ENCODE measurements at places on chromosomes 3 and 15.

DNA sequence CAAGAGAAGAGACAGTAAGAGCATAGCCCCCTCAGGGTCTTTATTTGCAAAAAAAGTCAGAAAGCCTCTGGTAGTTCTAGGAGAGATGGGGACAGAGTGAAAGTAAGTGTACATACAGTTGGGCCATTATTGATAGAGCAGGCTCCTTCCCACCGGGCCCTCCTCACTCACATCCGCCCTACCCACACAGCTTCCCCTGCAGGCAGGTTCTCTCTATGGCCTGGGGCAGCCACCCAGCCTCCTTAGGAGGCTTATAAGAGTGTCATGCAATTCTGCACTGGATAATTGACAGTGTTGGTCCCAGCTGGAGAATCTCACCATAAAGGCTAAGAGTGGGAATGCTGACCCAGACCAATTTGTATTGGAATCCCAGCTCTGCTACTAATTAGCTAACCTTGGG lies 49.5 kb downstream of the SLC30A4 start:
- DNase-seq: no peak

- DNase-seq: no peak
Observed at GRCh38 chr3:102727340-102727739, 292.5 kb downstream of the ZPLD1 start.

DNA sequence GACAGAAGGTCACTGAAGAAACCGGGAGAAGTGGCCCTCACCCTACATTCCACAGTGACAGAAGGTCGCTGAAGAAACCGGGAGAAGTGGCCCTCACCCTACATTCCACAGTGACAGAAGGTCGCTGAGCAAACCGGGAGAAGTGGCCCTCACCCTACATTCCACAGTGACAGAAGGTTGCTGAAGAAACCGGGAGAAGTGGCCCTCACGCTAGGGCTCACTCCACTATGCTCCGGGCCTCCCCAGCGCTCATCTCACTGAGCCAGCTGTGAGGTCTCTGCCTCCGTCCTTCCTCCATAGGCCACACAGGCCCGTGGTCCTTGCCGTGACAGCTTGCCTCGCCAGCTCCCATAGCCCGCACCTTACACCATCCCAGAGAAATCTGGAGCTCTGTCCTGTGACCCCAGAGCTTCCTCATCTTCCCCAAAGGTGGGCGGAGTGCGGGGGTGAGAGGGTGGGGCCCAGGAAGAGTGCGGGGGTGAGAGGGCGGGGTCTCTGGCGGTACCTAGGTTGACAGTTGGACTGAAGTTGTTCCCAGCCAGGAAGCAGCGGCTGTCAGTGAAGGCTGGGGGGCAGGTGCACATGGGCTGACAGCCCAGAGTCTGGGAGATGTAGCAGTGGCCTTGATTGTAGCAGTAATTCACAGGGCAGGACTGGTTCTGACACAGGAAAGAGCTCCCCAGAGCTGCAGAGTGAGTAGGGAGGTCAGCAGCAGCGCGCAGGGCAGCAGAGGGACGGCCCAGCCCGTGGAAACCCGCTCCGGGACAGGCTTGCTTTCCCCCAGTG lies 32.0 kb downstream of the MUC20 start:
- no peak for DNase-seq

- no peak for DNase-seq
Observed at GRCh38 chr15:83709811-83710210, 55.9 kb downstream of the ADAMTSL3 start.

GRCh38 chr3:11465744-11466616 lies 177.7 kb downstream of the VGLL4 start:
- DNase-seq: peak; percentile 72

DNA sequence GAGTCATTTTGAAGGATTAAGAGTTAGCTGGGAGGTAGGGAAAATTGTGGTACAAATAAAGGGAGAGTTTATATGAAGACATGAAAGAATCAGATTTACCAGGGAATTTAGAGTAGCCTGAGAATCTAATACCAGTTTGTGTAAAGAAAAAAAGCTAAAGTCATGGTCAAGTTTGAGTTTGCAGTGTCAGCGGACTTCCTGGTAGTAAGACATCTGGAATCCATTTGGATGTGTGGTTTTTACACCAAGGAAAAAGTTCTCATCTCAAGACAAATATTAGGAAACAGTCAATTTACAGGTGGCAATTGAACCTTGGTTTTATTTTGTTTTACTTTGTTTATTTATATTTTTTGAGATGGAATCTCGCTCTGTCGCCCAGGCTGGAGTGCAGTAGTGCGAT lies 1.5 kb upstream of the P2RY12 start:
- no peak for DNase-seq

GRCh38 chr15:83449250-83449671 lies 2.1 kb downstream of the SH3GL3 start:
- no peak for DNase-seq

DNA sequence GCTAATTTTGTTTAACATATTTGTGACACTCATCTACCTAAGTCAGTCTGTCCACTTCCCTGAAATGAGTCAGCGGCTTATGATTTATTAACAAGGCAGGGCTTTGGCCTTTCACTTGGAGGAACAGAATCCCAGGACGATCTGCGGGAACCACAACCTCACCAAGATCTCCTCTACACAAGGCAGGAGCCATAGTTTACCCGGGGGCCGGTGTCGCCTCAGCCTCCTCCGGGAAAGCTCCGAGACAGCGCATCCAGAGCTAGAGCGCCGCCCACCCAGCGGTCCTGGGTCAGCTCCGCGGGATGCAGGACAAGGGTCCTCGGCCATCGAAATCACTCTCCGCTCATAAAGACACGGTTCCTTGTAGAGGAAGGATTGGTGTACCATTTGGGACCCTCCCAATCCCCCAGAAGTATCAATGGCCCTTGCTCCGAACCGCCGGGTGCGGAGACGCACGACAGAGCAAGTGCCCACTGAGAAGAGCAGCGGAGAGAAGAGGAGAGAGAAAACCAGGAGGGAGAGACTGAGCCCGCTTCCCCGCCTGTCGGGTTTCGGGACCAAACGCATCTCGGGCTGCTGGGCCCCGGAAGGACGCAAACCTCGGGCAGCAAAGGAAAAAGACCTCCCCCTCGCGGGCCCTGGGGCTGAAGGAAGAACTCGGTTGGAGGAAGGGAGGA lies 13.1 kb upstream of the ALCAM start:
- DNase-seq: no peak

DNA sequence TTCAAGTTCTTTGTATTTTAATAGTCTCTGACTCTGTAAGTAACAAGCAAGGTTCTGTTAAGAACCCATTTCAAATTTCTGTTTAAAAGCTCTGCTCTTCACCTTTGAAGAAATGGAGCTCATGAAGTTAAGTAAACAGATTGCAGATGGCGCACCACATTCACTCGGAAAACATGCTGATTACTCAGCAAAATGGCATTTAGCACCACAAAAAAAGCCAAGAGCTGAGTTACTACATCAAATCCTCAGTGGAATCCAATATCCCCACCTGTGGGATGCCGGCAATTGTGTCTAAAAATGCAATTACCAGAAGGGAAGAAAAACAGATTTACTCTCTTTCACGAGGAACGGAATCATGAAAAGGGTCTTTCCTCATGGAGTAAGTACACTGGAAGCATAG lies 758.0 kb downstream of the NTRK3 start:
- no peak for DNase-seq

DNA sequence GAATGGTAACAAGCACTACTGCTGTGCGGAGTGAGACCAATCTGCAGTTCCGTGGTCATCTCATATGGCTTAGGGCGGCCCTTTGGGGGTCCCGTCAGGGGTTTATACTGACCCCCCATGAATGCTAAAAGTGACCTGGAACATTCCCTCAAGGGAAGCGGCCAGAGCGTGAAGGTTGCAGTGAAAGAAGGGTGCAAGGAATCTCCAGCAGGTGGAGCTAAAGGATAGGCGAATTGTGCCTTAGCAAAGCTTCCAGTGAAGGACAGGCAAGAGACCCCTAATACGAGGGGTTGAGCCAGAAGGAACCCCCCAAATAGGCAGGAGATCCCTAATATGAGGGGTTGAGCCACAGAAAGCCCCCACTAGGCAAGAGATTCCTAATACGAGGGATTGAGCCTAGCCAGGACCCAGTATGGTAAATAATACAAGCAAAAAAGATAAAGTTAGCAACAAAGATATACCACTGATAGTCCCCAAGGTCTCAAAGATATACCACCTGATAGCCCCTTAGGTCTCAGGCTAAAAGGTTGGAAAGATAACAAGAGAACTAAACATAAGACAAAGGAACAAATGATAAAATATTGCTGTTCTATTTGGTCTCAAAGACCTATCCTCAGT lies 32.8 kb downstream of the ZNF589 start:
- no peak for DNase-seq

DNA sequence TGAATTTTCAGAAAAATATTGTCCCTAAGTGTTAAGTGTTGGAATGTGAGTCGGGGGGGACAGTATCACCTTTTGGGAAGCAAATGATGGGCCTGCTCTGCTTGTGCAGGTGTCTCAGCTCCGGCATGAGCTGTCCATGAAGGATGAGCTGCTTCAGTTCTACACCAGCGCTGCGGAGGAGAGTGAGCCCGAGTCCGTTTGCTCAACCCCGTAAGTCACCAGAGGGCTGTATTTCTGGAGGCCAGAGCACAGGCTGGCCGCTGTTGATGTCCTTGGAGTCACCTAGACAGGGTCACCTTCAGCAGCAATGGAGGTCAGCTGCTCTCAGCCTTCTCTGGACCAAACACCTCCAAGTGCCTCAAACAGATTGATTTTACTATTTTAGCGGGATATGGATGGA lies 78.0 kb downstream of the CCK start:
- DNase-seq: no peak

GRCh38 chr3:88742106-88742505 lies 365.3 kb upstream of the EPHA3 start:
- no peak for DNase-seq

DNA sequence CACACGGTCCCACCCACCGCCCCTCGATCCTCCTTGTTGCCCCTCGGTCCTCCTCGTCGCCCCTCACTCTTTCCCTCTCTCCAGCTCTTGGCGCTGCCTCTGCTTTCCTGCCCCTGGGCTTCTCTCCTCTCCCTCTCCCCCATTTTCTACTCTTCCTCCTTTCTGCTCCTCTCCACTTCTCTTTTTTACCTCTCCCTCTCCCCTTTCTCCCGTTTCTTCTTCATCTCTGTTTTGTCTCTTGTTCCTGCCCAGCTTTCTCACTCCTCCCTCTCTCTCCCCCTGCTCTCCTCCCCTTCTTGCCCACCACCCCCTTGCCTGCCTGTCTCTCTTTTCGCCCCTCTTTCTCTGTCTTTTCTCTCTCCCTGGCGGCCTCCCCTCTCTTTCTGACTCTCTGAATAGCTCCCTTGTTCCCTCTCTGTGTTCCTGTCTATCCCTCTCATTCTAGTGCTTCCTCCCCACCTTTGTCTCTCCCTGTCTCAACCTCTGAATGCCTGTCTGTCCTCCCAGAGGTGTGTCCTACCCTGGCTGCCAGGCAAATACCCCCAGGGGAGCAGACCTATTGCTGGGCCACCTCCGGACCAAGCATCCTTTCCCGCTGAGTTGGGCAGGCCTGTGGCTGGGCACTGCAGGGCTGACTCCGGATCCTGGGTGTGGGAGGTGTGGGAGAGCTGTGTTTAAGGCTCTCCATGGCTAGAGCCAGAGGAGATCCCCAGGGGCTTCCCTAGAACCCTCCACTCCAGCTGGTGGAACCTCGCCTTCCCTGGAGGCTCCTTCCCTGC lies 41.0 kb downstream of the EPHB3 start:
- DNase-seq: no peak

GRCh38 chr15:96553931-96554330 lies 223.4 kb downstream of the NR2F2 start:
- DNase-seq: no peak

DNA sequence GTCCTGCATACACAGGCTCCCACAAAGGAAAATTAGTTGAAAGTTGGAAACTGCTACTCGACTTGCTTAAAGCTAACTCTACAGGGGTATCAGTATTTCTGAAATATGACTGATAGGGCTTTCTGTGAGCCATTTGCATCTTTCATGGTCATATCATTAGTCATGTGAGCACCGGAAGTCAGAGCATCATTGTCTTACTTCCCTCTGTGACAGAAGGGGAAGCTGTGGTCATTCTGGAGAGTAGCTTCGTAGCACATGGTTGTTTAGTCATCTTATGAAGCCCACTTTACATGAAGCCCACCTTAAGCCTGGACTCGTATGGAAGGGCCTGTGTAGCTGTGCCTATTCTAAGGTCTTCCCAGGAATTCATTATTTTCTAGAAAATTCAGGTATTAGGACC lies 69.0 kb downstream of the COL6A5 start:
- no peak for DNase-seq

DNA sequence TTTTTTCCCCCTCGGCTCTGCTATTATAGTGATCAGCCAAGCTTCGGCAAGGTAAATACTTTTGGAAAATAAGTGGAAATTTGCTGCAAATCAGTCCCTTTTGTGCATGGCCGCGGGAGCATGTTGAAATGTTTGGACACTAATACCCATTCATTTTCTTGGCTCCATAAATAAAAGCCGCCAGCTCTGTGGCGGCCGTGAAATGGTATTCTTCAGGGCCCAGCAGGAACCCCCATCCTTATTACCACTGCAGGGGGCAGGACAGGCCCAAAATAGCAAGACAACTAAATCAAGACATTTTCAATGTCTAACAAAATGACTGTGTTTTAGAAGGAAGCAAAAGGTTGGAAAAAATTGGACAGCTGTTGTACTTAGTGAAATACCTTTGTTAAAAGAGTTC lies 362.3 kb downstream of the NR2F2 start:
- no peak for DNase-seq

DNA sequence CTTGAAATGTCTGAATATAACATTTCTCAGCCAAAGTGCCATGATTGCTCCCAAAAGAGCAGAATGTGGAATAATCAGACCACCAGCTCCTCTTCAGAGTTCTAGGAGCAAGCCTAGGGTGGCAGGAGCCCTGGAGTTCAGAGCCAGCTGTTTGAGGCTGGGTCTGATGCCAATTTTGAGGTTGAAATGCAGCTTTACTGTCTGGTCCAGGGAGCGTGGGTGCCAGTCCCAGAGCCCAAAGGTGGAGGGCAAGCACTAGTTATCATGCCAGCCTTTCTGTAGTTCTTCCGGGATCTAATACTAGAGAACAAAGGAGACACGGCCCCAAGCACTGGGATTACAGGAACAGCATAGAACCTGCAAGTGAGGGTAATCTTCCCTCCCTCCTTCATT lies 69.3 kb downstream of the TNFAIP8L3 start:
- DNase-seq: no peak

- DNase-seq: no peak
Observed at GRCh38 chr3:156388497-156389448, 166.1 kb downstream of the SSR3 start.

- no peak for DNase-seq
Observed at GRCh38 chr15:42102646-42103235, 8.4 kb upstream of the PLA2G4D start.
